HCT116 (cell line): ENCODE measurements at places on chromosomes 16 and 17.

DNA sequence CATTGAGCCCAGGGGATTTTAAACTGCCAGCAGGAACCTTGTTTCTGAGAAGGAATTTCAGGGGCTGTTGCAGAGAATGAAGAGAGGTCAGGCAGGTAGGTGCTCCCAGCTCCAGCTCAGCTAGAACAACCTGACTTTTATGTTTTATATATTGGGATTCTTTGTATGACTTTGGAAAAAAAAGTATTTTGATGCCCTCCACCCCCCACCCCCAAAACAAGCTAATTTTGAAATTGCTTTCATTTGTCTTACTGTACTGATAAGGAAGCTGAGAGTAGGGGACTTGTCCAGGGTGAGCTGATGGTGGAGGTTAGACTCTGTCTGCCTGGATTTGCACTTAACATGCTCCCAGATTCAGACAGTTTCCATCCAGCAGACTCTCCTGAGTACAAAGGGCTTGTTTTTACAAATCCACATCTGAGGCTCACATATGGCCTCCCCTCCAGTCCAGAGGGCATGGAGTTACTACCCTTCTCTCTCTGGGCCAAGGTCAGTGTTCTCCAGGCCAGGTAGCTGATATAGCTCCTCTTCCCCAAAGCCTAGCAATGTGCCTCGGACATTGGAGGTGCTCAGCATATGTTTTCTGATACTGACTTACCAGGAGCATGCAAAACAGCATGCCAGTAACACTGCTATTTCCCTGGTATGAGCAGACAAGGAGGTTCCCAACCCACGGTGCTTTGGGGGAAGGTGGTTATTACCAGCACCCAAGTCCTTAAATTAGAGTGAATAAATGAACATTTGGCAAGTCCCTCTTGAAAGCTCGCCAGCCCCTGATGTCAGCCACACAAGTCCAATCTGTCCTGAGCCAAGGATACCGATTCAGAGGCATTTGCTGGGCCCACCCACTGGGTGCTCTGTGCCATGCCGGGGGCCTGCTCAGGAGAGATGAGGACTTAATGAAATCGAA is 11.3 kb downstream of the STX1B start:
- no peak for DNase-seq

DNA sequence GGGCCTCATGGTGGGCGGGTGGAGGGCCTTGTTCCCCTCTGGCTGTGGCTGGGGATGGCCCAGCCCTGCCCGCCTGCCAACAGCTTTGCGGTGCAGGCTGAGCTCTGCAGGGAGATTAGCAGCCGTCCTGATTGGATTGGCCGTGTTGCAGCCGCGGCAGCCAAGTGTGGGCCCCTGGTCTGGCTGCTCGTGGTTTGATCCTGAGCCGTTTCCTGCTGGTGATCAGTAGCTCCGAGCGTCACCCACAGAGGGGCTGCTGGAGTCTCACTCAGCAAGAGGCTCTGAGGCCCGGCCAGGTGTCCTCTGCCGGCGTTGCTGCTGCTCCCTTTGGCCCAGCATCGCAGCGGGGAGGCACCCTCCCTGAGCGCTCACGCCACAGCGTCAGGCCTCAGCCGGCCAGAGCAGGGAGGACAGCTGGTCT is 32.5 kb downstream of the BAIAP2 start:
- DNase-seq = no peak

- no peak for DNase-seq
Observed at GRCh38 chr17:39165841-39166349, at the start of gene ARL5C. Gene ARL5C, minus strand, starts transcription at chr17:39166161. Its CDS starts 401 bp downstream, at chr17:39165760.

DNA sequence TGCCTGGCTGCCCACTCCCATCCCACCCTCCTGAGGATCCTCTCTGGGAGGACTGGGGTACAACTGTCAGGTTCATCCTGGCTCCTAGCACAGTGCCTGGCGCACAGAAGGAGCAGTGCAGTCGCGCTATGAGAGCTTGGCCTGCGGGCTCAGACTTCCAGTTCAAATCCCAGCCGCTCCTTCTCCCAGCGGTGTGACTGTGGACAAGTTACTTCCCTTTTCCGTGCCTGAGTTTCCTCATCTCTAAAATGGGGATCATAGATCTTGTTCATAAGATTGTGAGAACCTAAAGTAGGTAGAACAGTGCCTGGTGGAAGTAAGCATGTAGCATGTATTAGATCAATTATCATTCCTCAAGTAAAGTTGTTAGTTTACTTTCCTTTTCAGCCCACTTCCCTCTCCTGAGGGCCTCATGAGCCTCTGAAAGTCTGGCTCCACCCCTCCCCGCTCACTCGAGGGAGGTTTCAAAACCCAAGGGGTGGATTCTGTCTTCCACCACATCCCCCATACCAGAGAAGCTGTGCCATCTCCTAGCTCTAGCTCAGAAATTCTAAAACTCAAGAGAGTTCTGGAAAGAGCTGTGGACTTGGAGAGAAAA is 19.9 kb upstream of the COL1A1 start:
- no peak for DNase-seq

DNA sequence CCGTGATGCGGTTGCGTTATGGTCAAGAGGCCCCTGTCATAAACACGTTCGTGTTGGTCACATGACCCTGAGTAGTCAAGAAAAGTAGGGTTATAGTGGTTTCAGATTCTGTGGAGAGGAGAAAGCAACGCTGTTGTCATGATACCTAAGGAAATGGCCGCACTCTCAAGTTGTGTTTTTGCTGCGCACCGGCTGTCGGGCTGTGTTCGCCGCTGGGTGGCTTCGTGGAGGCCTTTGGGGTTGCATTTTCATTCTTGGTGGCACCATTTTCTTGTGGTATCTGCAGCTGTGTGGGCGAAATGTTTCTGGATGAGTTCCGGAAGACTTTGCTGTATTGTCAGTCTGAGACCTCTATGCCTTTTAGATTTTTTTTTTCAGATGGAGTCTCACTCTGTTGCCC is 35.0 kb downstream of the DEF8 start:
- DNase-seq = no peak

DNA sequence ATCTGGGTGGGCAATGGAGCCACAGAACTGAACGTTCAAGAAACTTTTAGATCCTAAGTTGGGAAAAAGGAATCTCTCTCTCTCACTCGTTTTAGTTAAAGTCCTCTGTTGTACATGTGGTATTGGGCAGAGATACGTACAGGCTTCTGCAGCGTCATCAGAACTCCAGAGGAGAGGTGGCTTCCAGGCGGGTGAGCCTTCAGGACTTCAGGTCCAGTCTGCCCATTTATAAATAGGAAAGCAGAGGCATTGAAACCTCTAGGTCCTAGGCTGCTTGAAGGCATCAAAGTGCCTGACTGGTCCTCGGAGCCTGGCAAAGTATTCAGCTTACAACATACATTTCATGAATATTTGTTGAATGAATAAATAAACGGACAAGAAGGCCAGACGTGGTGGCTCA is 8.1 kb upstream of the TNFRSF13B start:
- no peak for DNase-seq

GRCh38 chr16:57801098-57801808 is 1.0 kb downstream of the KIFC3 start:
- no peak for DNase-seq

DNA sequence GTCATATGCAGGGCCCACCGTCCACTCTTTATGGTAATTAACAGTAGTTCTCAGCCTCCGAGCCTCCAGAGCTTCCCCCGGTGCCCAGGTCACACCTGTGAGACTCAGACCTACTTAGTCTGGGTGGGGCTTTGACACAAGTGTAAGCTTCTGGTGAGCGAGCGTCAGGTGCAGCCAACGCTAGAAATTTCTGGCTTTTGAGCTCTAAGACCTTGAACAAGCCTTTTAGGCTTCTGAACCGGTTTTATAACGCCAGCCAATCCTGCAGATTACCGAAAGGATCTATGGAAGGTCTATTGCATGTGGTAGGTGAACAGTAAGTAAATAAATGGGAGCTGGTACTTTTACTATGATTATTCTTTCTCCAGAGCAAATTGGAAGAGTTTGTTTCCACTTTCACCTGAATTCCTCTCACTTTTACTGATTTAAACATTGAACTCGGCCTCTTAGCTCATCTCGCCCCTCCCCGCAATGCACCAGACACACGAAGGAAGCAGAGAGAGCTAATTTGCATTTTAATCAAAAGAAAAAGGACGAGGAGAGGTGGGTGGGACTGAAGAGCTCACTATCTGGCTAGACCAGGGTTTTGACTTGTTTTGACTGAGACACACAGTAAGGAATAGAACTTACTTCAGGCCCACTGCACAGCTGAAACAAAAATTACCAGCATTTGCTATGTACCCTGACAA is 47.1 kb downstream of the ABAT start:
- no peak for DNase-seq
